Right cardiac atrium (tissue), 5 donors: ENCODE measurements at places on chromosomes 13 and 19. TPM values are rescaled to one million over a fixed set of nuclear protein-coding genes. Genes with fewer than 3 reads are reported as not detected.

- DNase-seq: peak; percentile 59
Measured at GRCh38 chr19:28289295-28290063, 923.5 kb downstream of the UQCRFS1 start.

- DNase-seq: no peak
Measured at GRCh38 chr13:98549728-98550317, 27.1 kb downstream of the STK24 start.

- DNase-seq: peak; percentile 71
Measured at GRCh38 chr19:13024951-13025697, 29.8 kb downstream of the NFIX start.

- DNase-seq: no peak
Measured at GRCh38 chr13:58978331-58978730, 1185.4 kb downstream of the DIAPH3 start.

GRCh38 chr13:55566334-55566733, 1574.4 kb upstream of the PRR20A start:
- no peak for DNase-seq

GRCh38 chr19:52945652-52946321, 16.9 kb downstream of the ZNF816 start:
- no peak for DNase-seq

DNA sequence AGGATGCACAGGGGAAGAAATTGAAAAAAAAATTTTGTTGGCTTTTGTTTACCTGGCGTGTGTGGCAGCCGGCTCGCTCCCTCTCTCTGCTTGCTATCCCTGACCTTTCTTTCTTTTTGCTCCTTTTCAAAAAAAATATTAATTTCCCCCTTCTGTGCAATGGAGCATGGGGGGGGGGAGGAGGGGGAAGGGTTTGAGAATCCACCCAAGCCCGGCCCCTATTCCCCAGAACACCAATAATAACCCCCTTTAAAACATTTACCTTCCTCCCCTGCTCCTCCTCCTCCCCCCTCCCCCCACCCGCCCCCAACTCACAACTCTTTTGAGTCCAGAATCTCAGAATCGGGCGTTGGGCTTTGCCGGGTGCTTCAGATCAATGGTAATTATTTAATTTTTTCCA, 28.4 kb downstream of the NFIX start:
- DNase-seq: no peak

DNA sequence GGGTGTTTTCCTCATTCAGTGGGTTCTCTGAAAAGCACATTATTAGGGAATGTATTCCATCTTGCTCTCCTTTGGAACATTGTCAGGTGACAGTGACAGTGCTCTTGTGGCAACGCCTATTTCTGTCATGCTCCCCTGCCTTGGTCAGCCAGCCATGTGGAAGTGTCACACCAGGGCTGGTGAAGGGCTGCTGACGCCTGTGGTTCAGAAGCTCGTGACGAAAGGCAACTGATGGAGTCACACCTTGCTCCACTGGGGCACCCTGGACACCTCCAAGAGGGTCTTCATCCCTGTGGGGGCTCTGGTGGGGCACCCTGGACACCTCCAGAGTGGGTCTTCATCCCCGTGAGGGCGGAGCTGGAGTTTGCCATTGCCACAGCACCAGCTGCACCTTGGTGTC, 68.9 kb upstream of the GPR183 start:
- DNase-seq: peak; percentile 70

DNA sequence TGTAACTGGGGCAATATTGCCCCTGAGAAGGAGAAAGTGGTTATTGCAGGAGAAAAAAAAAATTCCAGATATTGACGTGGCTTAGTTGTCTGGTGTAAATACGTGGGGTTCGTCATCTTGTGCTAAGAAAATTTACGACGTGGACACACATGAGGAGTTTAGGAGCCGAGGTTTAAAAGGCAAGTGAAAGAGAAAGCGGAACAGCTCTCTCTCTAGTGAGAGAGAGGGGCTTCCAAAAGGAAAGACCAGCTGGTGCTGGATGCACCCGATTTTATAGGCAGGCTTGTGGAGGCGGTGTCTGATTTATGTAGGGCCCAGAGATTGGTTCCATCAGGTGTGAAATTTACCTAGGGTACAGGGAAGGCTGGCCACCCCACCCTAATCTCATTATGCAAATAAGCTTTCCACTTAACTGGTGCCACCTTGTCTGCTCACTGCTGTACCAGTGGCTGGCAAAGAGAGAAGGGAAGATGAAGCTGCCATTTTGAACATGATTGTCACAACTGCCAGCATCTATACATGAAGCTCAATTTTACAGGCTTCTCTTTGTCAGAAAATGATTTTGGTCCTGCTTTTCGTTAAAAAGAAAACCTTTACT, 845.1 kb downstream of the DACH1 start:
- DNase-seq: no peak

GRCh38 chr19:48398375-48399235, 5.1 kb downstream of the GRIN2D start:
- peak; percentile 92 for DNase-seq

DNA sequence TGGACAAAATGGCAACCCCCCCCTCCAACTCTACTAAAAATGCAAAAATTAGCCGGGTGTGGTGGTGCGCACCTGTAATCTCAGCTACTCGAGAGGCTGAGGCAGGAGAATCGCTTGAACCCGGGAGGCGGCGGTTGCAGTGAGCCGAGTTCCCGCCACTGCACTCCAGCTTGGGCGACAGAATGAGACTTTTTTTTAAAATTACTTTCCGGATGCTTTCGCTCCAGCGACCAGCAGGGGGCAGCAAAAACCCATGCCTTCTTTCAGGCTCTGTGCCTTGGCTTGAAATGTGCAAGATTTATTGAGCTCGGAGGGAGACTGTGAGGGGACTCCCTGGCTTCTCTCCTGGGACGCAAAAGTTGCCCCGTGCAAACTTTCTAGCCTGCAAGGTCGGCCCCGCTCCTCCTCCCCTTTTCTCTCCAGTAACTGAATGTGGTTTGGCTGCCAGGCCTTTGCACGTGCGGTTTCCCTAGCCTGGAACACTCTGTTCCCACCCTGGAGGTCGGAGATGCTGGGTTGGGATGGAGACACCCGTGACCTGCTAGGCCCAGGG, 61.4 kb upstream of the NFIC start:
- peak; percentile 87 for DNase-seq

Gene NAPA
- 105 TPM for total RNA-seq

Gene KIR3DL2
- total RNA-seq: 0.11 TPM

Gene FBXL12
- 14.0 TPM for total RNA-seq

Gene CACNG6
- not detected for total RNA-seq

Gene OR7A10
- not detected for total RNA-seq

Gene ZNF418
- total RNA-seq: 12.6 TPM
